Prostate gland (tissue), 2 donors: ENCODE measurements at places on chromosomes 12 and 14.

DNA sequence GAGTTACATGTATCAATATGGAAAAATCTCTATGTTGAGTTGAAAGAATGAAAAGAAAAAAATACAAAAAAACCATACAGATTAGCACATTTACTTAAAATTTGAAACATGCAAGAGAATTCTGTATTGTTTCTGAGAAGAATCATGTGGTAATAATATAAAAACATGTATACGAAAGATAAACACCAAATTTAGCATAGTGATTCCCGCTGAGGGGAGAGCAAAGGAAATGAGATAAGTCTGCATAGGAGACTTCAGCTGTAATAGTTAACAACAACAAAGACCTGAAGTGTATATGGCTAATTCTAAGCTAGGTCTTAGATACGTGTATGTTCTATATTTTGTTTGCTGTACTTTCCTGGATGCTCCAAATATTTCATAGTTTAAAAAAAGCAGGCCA is 46.5 kb downstream of the FNTB start:
- DNase-seq: no peak

DNA sequence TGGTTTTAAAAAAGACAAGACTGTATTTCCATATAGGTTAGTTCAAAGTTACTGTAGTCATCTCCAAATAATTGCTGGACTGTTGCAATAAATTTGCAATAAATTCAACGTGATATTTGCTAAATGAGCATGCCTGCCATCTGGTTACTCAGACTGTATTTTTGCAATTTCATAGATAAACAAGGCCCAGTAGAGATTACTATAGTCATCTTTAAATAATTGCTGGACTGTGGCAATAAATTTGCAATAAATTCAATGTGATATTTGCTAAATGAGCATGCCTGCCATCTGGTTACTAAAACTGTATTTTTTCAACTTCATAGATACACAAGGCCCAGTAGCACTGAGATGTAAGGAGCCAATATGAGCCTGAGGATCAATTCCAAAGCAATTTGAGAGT is 5.6 kb downstream of the NTN4 start:
- DNase-seq: no peak

GRCh38 chr14:89304561-89304960 is 112.5 kb downstream of the FOXN3 start:
- no peak for DNase-seq

DNA sequence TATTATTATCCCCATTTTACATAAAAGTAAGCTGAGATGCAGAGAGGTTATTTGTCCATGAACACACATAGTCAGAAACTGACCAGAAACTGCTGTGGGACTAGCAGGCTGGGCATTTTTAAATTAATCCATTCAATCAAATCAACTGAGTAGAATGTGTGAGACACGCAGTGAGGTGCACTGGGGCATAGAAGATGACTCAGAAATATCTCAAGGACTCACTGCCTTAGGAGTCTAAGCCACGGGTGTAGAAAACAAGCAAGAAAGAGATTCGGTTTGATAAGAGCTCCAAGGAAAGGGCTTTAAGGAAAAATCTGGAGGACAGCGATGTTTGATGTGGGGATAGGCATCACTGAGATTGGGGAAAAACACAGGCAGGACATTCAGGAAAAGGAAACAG is 127.8 kb downstream of the ANO2 start:
- DNase-seq: no peak

DNA sequence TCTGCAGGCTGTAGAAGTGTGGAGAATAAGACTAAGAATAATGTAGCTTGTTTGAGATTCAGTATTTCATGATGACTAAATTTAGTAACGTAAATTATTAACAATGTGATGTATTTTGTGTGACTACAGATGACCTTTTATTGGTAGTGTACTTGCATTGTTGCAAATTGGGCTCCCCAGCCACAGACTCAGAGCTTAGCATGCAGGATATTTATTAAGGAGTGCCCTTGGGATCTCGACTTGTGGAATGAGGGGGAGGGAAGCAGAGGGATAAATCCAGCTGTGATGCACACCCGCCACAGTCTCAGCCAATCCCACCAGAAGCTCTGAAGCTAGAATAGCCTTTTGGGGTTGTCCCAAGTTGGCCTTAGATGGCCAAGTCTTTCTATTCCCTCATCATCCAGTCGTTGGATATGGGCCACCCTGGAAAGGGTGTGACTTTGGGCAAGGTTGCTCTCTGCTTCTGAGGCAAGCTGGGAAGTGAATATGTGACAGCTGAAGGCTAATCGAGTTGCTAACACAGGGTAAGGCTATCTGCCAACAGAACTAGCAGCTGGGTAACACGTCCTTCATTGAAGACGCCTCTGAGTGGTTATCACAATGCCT is 42.1 kb upstream of the USP44 start:
- DNase-seq: no peak

- DNase-seq: no peak
These were observed 4.3 kb upstream of the FBRSL1 start for GRCh38 chr12:132485619-132486018.

DNA sequence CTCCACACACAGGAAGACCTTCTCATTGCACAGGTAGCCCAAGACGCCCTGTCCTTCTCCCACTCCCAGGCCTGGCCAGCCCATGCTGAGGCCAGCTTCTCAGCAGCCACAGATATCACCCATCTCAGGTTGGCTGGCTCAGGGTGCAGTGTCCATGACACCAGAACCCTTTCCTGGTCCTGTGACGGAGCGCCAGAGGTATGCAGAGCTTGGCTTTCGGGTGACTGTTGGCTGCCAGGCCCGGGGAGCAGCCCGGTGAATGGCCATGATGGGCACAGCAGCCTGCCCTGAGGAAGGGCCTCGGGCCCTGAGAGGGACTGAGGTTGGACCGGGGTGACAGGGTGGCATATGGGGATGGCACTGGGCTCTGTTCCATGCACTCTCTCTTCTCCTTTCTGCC is 173.4 kb downstream of the TSPAN9 start:
- DNase-seq: no peak

DNA sequence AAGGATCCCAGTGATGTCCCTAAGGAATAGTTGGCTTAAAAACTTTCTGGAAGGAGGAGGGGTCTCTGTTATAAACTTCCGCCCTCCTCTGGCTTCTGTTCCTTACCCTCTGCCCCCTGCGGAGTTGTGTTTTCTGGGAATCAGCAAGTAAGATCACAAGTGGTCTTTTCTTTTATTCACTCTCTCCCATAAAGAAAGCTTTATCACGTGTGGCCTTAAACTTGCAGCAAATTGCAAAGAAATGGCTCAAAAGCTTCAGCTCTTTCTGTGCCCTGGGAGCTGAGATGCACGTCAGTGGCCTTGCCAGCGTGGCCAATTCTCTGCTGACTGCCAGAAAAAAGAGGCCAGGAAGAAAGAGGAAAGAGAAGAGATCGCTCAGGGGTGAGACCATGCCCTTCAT is at the start of gene SLCO1C1:
Gene SLCO1C1 (plus strand): TSS at position 101 of the 400 bp plus-strand sequence. CDS start 4,245 bp downstream, outside the sequence.
- no peak for DNase-seq

- no peak for DNase-seq
These were observed 276.5 kb upstream of the AMIGO2 start for GRCh38 chr12:47356129-47356700.

DNA sequence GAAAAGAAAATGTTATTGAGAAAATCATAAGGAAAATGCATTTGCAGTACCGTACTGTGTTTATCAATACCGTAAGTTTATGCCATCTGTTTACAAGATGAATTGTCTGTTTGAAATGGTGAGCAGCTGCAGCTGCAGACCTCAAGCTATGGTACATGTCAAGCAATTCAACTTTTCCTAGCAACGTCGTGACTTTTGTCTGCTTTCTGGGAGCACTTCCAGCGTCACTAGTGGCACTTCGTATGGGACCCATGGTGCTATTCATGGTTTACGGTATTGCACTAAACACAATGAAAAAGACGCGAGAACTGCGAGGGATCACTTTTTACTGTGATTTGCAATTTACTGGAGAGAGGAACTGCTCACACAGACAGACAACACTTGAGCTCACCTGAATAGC is 160.8 kb downstream of the UNC79 start:
- DNase-seq: no peak

- DNase-seq: no peak
These were observed 72.8 kb upstream of the NPAS3 start for GRCh38 chr14:32865827-32866376.

DNA sequence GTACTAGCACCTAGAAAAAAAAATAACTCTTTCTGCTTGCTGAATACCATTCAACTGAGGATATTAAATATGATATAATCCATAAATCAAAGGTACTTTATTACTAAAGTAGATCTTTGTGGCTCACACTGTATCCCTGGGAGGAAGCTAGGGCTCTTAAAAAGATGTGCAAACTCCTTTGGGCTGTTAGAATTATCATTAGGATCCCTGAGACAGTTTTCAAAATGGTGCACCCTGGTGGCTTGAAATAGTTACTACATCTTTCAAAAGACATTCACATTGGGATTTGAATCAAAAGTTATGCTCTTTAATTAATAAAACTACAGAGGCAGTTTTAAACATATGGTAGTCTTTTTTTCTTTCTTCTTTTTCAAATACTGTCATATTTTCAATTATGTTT is 228.5 kb upstream of the G2E3 start:
- DNase-seq: no peak

GRCh38 chr14:89640141-89640540 is 223.1 kb upstream of the FOXN3 start:
- DNase-seq: no peak

DNA sequence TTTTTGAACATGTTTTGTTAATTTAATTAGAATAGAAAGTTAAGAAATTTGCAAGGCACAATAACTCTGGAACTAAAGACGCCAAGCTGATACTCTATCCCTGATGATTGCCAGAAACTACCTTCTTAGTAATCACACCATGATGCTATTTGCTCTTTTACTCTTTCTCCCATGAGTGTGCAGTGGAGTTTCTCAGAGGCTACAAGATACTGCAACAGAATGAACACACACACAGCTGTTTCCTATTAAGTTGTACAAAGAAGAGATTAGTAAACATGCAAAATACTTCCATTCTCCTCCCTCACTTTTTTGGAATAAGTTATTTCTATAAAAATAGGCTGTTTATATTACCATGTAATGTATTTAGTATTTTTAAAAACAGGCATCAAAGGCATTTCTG is 1367.5 kb downstream of the AACS start:
- DNase-seq: no peak

DNA sequence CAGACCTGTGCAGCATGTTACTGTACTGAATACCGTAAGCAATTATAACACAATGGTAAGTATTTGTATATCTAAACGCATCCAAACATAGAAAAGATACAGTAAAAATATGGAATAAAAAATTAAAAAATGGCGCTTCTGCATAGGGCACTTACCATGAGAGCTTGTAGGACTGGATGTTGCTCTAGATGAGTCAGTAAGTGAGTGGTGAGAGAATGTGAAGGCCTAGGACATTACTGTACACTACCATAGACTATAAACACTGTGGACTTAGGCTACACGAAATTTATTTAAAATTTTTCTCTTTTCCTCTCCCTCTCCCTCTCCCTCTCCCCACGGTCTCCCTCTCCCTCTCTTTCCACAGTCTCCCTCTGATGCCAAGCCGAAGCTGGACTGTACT is 194.5 kb upstream of the CDKN3 start:
- DNase-seq: no peak

DNA sequence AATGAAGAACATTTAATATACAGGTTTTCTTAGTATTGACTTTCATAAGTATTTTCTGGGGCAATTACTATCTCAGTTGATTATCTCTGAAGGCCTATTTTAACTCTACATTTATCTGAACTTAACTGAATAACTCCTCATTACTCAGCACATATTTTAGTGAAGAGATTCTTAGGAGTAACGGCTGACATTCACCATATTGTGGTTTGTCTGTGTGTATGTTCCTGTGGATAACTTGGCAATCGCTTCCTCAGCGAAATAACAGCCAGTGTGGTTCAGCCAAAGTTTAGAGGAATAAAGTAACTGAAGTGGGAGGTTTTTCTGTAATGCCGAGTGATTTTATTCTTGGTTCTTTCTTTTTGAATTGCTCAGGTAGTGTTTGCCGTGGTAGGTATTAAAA is 168.0 kb downstream of the RAD51B start:
- no peak for DNase-seq

- DNase-seq: no peak
These were observed 167.4 kb upstream of the RGS6 start for GRCh38 chr14:71764701-71765382.

GRCh38 chr14:74907744-74908143 is 15.3 kb downstream of the RPS6KL1 start:
- no peak for DNase-seq

GRCh38 chr12:25775968-25776367 is 182.5 kb upstream of the RASSF8 start:
- peak; percentile 14 for DNase-seq

- peak; percentile 56 for DNase-seq
These were observed at the start of gene GLIPR1 for GRCh38 chr12:75480469-75480949. GLIPR1 (plus strand) TSS chr12:75480755; CDS start chr12:75480881, 126 bp downstream.

DNA sequence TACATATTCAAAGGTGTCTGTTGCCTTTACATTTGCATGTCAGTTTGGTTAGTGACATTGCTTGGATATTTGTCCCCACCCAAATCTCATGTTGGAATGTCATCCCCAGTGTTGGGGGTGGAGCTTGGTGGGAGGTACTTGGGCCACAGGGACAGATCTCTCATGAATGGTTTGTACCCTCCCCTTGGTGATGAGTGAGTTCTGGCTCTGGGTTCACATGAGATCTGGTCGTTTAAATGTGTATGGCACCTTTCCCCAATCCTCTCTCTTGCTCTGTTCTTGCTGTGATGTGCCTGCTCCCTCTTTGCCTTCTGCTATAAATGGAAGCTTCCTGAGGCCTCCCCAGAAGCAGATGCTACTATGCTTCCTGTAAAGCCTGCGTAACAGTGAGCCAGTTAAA is 207.9 kb upstream of the DIO3 start:
- DNase-seq: no peak

- no peak for DNase-seq
These were observed 19.8 kb upstream of the KCNH3 start for GRCh38 chr12:49518914-49519573.
